Fibroblast of villous mesenchyme (primary cell): ENCODE measurements at places on chromosomes 3 and 15.

GRCh38 chr3:32959371-32959770, 7.9 kb downstream of the CCR4 start:
- DNase-seq = no peak

GRCh38 chr15:37813306-37813705, 121.1 kb upstream of the TMCO5A start:
- DNase-seq = no peak

- DNase-seq = peak; percentile 32
These were observed 44.0 kb downstream of the MFSD1 start for GRCh38 chr3:158845765-158846350.

DNA sequence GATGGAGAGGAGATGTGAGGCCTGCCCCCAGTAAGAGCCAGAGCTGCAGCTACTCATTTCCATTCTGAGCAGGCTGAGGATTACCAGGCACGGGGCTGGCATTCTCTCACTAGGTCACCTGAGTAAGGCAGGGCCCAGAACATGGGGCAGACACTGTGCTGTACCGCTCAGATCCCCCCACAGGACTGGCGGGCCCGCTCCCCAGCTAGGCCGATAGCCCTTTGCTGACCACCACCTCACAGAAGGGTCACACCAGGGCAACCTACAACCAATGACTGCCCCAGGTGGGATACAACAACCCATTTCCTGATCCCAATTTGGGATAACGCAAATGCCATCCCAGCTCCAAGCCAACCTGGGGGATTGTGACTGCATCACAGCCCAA, 52.5 kb downstream of the OXNAD1 start:
- no peak for DNase-seq

GRCh38 chr3:135085652-135086436, 290.8 kb downstream of the EPHB1 start:
- no peak for DNase-seq
